ENCODE measurements at places on chromosomes 6 and 20. TPM values are rescaled to one million over a fixed set of nuclear protein-coding genes. Genes with fewer than 3 reads are reported as not detected.

The PRDM1 gene
- 1.8 TPM for total RNA-seq

The THBD gene
- total RNA-seq, result 1.8 TPM

The ADGRF4 gene
- total RNA-seq, result not detected

The CFAP61 gene
- total RNA-seq, result 8.8 TPM

The KIF25 gene
- not detected for total RNA-seq

The LRRC1 gene
- total RNA-seq, result 12.5 TPM

The HLA-DMB gene
- 2.3 TPM for total RNA-seq

The TREM1 gene
- total RNA-seq, result not detected

The CDSN gene
- total RNA-seq, result not detected

The TPMT gene
- total RNA-seq, result 15.7 TPM

The C6orf163 gene
- total RNA-seq, result 6.2 TPM

The CCDC170 gene
- total RNA-seq, result 5.5 TPM

The SNAI1 gene
- total RNA-seq, result 0.23 TPM

Measured in diencephalon (tissue), 1 donor.